ENCODE measurements at places on chromosomes 13 and 19.

- no peak for DNase-seq
Observed at GRCh38 chr13:99995104-99995588, 13.6 kb downstream of the ZIC2 start.

DNA sequence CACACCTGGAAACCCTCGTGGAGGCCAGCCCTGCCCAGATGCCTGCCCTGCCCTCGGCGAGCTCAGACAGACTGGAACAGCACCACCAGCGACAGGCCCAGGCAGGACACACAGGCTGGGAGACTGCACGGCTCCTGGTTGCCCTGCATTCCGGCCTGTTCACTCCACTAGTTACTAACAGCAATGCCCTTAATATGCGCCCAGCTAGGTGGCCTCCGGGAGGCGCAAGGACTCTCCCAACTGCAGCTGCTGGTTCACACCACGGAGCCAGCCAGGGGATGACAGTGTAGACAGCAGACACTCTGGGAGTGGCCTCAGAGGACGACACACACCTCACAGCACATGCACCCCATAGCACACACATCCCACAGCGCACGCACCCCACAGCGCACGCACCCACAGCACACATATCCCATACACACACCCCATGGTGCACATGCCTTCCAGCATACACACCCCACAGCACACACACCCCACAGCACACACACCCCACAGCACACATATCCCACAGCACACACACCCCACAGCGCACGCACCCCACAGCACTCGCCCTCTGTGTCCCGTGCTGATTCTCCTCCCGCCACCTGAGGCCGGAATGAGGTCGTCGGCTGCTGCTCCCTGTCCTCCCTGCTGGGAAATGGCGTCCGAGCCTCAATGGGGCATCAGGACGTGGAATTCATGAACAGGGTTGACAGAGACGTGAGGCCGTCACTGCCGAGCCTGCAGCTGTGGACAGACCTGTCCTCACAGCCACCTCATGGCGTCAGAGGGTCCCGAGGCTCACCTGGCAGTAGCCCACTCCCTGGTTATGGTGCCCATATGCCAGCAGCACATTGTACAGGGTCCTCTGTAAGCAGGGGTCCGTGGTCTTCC is 13.6 kb downstream of the GRTP1 start:
- no peak for DNase-seq

DNA sequence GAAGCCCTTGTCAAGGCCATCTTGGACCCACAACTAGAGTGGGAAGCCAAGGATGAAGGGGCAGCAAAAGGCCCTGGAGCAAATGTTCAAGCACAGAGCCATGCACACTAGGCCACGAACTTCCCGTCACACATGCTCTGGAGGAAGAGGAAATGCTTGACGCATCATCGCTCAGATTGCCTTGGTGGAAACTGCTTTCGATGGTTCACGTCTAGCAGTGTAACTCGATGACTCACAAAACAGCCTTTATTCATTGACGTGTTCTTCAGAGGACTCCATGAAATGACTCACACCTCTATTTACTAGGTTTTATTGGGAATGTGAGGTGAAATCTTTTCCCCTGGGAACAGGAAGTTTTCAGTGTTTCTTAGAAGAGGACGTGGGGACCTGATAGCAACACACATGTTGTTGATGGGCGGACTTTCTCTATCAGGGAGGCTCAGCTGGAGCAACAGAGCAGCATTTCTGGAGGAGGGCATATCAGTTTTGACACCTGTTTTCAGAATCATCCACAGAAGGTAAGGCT is 79.8 kb upstream of the FLT1 start:
- DNase-seq = peak; percentile 99

GRCh38 chr19:18856385-18857126 is 24.8 kb downstream of the UPF1 start:
- peak; percentile 54 for DNase-seq

GRCh38 chr19:19578252-19578651 is 40.2 kb downstream of the CILP2 start:
- no peak for DNase-seq

GRCh38 chr13:100733261-100733660 is 58.7 kb upstream of the TMTC4 start:
- no peak for DNase-seq

- DNase-seq = no peak
Observed at GRCh38 chr13:44872751-44873150, 116.5 kb downstream of the NUFIP1 start.

DNA sequence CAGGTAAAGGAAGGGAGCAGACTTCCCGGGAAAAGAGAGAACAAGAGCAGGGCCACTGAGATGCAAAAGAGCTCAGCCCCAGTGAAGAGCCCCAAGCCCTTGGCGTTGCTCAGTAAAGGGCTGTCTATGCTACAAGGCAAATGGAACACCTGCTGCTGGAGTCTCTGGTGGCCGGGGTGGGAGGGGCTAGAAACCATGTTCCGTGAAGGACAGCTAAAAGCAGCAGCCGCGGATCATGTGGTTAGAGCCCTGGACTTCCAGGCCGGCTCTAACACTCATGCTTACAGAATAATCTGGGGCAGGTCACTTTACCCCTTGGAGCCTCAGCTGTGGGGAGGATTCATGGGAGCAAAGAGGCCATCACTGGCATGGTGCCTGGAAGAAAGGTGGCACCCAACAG is 17.8 kb downstream of the POU2F2 start:
- DNase-seq = no peak
